ENCODE measurements at places on chromosomes 11 and 22.

DNA sequence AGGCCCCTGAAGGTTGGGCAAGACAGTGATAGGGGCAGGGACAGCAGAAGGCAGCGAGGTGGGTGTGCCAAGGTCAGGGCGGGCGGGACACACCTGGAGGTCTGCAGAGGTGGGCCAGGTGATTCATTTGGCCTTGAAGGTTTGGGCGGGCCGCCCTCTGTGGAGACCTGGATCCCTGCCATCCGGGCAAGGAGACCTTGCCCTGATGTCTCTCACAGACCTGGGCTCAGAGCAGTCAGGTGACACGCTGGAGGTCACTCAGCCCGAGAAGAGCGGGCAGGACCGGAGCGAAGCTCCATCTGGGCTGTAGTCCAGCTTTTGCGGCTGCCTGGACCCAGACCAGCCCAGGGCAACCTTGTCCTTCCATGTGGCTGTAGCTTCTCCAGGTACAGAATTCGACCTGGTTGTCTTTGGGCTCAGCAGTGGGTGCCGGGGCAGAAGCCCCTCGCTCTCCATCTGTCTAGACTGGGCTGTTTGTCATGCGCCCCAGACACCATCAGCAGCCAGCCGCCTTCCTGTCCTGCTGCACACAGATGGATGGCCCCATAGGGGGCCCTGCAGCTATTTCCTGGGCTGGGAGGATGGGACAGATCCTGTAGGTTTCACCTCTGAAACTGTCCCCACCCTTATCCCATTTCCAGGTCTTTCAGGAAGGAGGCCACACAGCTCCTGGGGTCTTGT, 3.1 kb downstream of the MRGPRG start:
- DNase-seq = no peak

- no peak for DNase-seq
These were observed 29.8 kb upstream of the P2RY2 start for GRCh38 chr11:73188301-73188700.

DNA sequence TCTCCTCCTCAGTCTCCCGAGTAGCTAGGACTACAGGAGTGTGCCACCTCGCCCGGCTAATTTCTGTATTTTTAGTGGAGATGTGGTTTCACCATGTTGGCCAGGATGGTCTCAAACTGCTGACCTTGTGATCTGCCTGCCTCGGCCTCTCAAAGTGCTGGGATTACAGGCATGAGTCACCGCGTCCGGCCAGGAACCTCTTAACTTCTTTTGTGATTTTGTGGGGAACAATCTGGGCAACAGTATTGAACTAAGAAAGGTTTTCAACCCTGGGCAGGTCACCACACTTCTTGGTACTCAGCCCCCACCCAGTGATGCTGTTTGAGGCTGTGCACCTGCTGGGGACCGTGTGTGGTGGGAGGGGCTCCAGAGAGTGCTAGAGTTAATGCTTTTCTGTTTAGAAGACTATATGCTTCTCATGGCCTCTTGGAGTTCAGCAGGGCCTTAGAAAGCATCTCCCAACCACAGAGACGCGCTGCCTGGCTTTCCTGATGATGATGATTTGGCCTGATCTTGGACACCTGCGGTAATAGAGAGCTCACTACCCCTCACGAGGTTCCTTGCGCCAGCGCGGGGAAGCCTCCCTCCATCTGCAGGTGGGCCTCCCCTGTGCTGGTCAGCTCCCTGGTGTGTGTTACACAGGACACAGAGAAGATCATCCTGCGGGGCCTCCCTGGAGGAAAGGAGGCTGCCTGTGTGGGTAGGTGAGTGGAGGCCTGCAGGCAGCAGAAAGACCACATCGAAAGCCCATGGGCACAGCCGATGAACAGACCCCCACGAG, 1.2 kb downstream of the DENND6B start:
- no peak for DNase-seq

GRCh38 chr11:94795476-94796189, 27.5 kb downstream of the AMOTL1 start:
- DNase-seq = no peak

DNA sequence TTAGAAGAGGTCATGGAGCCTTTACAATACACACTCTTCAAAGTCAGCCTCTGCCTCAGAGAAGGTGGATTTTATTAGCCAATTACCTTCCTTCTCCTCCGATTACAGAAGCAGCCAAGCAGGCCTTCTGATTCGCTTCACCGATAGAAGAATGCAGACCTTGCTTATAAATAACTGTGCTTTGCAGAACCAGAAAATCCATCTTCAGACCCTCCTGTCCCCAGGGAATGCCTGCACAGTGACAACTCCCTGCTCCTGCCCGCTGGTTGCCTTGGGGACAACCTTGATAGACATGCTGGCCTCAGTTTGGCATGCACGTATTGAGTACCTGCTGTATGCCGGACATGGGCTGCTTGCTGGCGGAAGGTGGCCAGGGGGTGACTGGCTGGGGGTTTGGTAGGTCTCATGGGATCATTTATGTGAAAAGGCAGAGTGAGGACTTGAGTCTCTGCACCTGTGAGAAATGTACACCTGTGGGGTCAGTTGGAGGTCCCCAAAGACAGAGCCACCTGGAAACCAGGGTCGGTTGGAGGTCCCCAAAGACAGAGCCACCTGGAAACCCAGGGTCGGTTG, 1238.7 kb downstream of the BRD1 start:
- DNase-seq = no peak

GRCh38 chr11:16917941-16918340, 96.3 kb downstream of the PLEKHA7 start:
- DNase-seq = no peak

- DNase-seq = no peak
These were observed 60.2 kb downstream of the PDE2A start for GRCh38 chr11:72613977-72614376.

GRCh38 chr11:75966537-75967287, 151.7 kb downstream of the UVRAG start:
- no peak for DNase-seq

GRCh38 chr22:43900206-43900605, 8.4 kb upstream of the PNPLA5 start:
- DNase-seq = no peak

GRCh38 chr11:56849852-56850251, 101.4 kb upstream of the OR9G4 start:
- no peak for DNase-seq

- no peak for DNase-seq
These were observed 66.4 kb downstream of the UBASH3B start for GRCh38 chr11:122721964-122722266.
